ENCODE measurements at places on chromosomes 7 and 10.

GRCh38 chr10:32091046-32091445 is 34.8 kb upstream of the KIF5B start:
- DNase-seq: no peak

GRCh38 chr7:102072636-102073209 is 213.9 kb upstream of the SH2B2 start:
- DNase-seq: no peak

GRCh38 chr7:157016352-157017041 is 6.0 kb upstream of the MNX1 start:
- DNase-seq: no peak

DNA sequence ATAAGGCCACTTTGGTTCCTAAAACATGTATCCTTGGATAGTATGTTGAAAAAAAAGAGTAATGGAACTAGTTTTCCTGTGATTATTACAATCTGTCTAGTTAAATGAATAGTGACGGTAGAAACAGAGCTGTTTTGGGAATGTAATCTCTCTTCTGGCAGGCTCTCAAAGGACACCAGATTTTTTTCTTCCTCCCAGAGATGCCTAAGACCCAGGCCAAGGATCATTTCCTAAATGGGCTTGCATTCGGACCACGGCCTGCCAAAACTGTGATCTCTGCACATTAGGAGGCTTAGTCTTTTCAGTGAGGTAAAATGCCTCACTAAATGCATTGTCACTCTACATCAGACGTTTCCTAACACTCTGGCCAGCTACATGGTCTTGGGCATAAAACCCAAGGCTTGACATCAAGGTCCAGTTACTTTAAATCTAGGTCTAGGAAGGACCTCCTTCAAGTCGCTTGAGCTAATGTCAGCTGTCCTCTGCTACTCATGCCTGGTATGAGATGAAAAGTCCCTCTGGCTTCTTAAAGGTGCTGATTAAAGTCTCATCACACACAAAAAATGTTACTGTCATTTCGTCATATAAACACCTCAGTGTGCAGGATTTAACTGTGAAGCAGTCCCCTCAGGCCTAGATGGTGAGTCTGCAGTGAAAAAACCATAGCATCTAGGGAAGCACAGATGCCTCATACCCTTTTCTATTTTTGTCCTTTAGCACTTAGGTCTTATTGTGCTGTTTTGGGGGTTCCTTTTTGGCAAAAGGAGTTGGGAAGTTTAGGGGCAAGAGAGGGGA is 47.7 kb downstream of the DLD start:
- no peak for DNase-seq

DNA sequence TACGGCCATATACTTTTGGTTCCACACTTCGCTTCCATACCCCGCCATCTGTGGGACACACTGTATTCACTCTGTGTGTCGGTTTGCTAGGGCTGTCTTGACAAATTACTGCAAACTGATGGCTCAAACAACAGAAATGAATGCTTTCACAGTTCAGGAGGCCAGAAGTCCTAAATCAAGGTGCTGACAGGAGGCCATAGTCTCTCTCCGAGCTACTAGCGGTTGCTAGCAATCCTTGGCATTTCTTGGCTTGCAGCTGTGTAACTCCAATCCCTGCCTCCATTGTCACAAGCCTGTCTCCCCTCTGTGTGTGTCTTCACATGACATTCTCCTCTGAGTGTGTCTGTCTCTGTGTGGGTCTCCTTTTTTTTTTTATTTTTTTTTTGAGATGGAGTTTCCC is 28.9 kb upstream of the BMPR1A start:
- DNase-seq: no peak

GRCh38 chr10:114831186-114831867 is 9.7 kb downstream of the FHIP2A start:
- no peak for DNase-seq

DNA sequence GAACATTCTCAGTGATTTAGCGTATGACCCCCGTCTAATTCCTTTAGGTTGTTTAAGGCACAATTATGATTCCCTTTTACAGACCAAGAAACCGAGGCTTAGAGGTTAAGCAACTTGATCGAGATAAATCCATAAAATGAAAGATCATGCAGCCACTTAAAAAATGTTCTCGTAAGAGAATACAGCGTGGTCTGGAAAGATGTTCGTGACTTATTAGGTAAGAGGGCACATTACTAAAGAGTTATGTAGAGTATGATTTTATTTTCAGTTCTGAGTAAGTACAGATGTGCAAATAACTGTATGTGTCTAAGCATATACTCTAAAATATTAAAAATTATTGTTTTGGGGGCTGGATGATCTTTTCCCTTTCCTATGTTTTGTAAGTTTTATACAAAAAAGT is 575.1 kb downstream of the PARD3 start:
- DNase-seq: no peak

DNA sequence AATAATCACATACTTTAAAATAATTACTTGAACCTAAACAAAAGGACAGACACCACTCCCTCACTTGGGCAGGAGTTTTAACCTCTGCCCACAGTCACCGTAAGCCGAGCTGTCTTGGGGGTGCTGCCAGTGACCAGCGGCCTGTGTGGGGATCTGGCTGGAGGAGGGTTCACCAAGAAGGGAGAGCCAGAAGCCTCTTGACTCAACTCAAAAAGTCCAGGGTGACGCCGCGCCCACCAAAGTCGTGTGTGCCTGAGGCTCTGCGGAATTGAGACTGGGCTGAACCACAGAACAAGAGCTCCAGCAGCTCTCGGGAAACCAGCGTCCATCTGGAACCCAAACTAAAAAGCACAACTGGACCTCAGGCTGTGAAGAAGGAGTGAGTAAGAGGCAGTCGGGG is 35.8 kb downstream of the ZFAND2A start:
- no peak for DNase-seq

DNA sequence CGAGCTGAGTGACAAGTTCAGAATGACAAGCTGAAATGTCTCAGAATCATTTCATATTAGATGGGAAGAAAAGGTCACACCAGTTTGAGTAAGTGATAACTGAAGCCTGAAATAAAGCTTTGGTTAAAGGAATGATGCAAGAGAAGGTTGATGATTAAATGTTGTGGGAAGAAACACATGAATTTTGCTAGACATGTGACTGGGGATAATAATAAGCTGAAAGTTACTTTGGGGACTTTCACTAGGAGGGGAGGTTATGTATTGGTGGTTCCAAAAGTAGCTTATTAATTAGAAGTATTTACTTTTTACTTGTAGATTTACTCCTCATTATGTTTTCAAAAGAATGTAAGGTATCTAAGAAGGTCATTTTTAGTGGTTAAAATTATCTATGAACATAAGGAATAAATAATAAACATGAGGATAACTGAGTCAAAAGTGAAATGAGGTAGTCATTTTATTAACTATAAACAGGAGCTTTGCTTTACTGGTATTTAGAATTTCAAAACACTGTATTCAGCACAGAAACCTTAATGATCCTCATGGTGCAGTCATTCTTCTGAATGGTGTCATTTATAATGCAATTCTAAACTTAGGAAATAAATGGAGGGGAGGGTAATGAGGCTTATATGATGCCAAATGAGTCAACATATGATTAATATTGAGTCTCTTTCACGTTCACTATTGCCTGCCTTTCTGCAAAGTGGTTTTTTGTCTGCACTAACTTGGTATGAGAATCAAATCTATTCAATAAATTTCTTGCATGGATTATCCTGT is 63.7 kb downstream of the PRKG1 start:
- DNase-seq: no peak

GRCh38 chr7:7569615-7570014 is 2.9 kb downstream of the MIOS start:
- DNase-seq: no peak

GRCh38 chr7:29442146-29442545 is 121.5 kb upstream of the PRR15 start:
- DNase-seq: no peak

DNA sequence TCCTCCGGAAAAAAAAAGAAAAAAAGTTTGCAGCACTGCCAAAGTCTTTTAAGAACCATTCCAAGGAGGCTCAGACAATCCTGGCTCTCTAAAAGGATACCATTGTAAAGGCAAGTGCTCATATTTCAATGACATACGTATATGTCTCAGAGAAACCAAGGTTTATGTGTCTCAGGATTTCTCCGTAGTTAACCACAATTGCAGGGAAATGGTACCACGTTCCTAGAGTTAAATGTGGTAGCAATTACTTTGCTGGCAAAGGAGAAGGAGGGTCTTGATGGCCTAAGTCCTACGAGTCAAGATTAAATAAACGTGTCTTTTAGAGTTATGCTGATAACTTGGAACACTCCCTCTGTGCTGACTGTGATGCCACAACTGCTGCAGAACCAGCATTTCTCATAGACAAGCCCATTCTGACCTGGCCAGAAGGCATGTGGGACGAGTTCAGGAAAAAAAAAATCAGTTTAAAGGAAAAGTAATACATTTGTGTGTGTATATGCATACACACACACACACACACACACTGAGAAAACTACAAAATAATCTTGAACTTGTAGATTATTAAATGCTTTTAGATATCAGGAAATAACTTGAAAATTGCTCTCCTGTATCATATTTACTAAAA is 245.9 kb downstream of the FGFR2 start:
- DNase-seq: no peak

DNA sequence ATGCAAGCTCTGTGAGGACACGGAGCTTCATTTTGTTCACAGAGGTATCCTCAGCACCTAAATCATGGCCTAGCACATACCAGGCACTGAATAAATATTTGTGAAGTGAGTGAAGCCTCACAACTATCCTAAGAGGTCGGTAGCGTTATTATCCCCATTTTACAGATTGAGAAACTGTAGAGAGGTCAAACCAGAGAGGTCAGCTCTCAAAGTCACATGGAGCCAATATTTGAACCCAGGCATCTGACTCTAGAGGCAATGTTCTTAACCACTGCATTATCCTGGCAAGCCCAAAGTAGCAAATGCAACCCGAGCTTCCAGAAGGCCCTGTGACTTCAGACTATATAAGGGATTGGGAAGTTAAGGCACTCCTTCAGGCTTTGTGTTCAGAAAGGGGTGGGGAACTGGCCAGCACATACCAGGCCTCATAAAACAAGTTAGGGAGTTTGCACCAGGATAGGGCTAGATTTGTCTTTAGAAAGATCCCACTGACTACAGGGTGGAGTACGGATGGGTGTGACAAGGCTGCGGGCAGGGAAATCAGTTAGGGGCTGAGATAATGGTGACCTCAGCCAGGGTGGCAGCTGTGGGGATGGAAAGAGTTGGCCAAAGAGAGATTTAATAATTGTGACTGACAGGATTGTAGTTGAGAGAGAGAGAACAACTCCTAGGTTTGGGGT is 101.4 kb downstream of the TBXAS1 start:
- no peak for DNase-seq

GRCh38 chr10:46092524-46093081 is 46.5 kb upstream of the MSMB start:
- no peak for DNase-seq

GRCh38 chr7:148303295-148304082 is 287.1 kb upstream of the C7orf33 start:
- DNase-seq: no peak

DNA sequence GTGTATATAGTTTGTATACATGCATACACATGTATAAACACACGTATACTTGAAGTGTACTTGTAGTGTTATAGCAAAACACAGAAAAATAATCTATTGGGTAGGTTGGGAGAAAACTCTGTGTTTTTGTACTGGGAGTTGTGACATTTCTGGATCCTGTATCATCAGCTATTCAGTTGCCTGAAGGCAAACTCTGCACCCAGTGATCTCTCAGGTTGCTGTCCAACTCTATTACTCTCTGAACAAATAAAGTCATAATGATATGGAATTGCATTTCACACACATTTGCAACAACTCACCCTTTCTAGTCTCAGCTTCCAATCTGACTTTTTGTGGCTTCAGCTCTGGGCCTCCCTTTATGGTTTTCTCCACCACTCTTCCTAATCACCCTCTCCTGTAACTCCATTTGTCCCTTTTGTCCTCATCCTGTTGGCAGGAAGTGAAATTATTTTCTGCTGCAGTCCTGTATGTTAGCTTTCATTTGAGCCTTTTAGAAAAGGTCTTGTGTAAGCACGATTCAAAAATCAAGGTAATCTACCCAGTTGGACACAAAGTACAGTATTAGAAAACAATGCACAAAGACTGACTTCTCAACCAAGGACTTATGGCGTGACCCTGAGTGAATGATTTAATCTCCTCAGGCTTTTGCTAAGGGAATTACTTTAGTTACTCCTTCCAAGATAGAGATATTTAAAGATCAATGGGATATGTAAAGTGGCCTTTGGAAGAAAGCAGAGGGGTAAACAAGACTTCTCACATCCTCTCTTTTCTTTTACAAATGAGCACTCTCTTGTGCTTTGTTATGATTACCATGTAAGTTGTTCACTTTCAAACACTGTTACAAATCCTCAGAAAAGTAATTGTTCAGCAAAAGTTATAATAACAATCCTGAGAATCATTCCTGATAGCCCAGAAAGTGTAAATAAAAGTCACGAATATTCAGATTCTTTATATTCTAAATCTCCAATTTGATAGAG is 249.1 kb downstream of the KCND2 start:
- DNase-seq: no peak

DNA sequence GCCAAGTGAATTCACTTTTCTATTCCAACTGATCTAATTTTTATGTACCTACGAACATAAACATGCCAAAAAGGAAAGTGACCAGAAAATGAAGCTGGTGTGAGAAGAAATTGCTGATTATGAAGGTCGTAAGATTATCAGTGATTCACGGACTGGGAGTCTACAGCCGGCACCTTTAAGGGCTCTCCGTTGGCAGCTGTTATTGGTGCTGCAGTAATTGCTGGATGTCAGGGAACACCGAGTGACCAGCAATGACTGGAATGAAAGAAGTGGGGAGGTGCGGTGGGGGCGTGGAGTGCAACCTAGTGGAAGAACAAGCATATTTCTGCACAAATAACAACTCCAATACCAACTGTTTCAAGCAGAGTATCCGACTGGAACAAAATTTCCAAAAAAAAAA is 109.8 kb upstream of the TARP start:
- no peak for DNase-seq

- DNase-seq: no peak
Measured at GRCh38 chr7:49346195-49346899, 422.0 kb downstream of the CDC14C start.

DNA sequence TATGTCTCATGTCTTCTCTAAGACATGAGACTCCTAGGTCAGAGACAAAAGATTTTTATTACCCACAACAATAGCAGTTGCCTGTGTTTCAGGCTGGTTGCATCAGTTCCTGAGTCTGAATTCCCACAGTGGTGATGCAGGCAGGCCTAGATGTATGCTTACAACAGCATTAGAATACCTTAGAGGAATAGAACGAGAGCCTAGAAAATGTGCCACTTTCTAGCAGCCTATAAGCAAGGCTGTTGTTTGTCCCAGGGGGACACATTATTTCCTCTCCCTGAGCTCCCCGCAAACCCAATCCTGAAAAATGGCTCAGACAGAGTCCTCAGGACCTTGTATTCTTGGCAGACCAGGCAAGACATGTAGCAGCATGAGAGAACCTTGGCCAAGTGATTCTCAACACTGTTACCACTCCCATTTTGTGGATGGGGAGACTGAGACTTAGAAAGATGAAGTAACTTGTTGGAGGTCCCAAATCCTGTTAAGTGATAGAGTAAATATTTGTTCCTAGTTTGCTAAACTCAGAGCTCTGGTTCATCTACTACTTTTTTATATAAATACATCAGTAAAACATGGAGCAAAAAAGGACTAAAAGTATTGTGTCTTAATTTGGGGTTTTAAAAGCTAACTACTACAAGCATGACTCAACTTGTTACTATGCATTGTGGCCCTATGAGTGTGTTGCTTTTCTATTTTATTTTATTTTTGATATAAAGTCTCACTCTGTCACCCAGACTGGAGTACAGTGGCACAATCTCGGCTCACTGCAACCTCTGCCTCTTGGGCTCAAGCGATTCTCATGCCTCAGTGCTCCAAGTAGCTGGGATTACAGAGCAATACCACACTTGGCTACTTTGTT is 14.2 kb downstream of the VTI1A start:
- no peak for DNase-seq

GRCh38 chr7:100835903-100836811 is 8.8 kb upstream of the EPHB4 start:
- no peak for DNase-seq

Data from T follicular helper cell (primary cell).